ENCODE measurements at places on chromosomes 4 and X.

DNA sequence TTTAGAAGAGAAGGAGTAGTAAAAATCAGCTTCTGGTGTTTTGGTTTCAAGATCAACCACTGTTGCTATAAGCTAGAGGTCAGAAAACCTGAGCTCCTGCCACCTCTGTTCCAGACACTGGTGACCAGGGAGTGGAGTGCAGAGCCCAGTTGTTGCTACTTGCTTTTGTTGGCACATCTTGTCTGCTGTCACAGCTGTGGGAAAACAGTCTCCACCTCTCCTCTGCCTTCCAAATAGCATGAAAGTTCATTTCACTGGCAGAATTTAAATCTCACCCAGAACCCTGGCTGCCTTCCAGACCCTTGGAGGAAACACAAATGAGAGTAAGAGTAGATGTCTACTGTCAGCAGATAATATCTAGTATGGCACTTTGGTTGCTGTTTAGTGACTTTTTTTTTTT, 297.5 kb upstream of the KLF3 start:
- DNase-seq, result peak; percentile 30

DNA sequence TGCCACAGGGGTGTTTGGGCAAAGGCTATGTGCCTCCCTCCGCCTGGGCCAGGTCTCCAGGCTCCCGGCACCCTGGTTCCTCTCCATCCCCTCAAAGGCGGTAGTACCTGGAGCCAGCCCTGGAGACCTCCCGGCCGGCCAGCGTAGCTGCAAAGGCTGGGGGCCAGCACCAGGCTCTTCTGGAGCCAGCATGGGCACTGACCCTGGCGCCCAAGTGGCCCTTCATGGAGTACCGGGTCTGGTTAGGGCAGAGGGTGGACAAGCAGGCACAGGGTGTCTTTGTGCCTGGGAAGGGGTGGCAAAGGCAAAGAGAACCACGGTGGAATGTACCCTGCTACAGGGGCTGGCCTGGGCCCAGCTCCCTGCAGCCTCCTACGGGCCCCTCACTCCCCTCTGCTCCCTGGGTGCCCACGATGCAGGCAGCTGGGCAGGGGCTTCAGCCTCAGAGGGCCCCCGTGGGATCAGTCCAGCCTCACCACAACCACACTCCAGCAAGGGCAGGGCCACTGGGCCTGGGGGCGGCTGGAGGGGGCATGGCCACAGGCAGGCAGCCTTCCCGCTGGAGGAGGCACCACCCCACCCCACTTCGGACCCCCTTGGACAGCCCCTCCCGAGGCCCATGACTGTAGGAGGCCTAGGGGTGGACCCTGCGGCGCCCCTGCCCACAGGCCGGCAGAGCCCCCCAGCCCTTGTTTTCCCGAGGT, 112.9 kb upstream of the NKX1-1 start:
- DNase-seq, result no peak

DNA sequence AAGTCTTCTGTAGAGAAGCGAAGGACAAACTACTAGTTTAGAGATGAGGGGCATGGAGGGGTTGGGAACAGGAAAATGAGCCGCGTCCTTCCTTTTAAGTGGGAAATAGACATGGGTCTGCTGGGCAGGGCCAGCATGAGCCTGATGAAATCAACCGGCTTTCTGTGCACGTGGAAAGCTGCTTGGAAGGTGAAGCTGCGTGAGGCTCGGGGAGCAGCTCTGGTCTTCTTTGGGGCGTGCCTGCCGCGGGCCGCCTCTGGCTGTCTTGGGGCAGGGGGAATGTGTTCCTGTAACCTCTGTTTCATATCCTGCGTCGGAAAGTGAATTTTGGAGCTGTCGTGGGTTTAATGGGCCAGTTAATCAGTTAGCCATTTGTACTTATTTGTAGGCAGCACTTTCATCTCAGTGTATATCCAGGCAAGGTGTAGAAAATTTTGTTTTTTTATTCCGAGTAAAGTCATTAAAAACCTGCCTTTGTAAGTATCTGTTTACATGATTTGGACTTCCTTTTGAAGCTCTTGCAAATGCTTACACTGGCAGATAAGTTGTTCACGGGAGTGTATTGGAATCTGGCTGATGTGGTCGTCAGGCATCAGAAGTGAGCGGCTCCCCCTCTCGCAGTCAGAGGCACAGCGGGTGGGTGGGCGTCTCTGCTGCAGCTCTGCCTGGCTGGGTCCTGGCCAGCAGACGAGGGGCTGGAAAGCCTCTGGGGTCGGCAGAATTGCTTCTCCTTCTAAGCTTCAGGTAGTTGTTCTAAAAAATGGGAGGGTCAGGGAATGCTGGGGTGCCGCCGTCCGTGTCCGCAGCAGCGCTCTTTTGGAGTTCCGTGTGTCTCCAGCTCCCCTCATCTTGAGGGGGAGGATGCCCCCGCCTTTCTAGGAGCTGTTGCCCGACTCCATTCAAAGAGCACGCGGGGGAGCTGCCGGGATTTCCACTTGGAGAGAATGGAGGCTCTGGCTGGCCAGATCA, 70.5 kb upstream of the HGFAC start:
- DNase-seq, result no peak

DNA sequence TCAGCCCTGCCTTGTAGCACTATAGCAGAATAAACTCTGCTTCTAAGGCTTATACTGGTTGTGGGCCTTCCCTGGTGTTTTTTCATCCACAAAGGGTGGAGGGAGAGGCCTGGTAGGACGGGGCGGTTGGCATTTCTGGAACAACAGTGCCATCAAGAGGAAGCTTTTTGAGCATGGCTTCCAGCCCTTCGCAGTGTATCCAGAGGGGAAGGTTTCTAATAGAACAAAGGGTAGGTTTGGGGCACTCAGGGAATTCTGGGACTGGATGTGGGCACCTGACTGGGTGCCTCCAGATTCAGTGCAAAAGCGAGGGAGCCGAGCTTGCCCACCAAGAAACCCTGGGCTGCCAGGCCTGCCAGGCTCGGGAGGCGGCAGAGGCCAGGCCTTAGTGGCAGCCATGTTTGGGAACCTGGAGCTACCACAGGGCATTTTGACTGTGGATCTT, 229.6 kb upstream of the AGTR2 start:
- DNase-seq, result no peak

DNA sequence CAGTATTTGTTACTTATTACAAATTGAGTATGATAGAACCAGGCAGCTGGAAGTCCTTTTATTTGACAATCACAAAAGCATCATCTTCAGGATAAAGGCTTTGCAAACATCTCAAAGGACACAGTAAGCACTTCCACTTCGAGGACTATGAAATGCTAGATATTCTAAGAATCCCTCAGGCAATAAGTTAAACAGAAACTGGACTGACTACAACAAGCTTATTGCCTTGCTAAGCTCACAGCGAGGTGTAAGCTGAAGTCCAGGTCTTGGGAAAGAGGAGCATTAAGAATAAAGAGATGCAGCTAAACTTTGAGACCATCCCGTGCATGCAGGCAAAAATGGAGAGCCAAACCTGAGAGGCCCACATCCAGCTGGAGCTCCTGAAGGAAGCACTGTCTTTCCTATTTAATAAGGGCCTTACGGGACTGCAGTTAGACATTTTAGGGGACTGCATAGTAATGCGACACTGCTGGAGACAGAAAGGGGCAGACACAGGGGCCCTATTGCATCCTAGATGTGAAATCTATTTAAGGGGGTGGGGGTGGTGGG, 38.7 kb downstream of the DCHS2 start:
- no peak for DNase-seq

DNA sequence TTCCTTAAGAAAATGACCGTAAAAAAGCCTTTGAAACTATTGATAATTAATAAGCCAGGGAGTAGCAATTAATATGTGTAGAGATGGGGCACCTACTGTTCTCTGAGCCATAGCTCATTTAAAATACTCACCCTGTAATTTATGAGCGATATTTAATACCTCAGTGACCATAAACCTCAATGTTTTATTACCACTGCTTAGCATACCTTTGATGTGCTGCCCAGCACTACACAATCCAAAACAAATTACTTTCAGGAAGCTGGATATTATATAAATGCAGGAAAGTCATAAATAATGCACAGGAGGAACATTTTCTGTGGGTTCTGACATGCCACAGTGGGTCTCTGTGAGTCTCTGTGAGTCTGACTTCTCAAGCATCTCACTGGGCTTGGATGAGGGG, 166.1 kb upstream of the RPL34 start:
- DNase-seq, result no peak

DNA sequence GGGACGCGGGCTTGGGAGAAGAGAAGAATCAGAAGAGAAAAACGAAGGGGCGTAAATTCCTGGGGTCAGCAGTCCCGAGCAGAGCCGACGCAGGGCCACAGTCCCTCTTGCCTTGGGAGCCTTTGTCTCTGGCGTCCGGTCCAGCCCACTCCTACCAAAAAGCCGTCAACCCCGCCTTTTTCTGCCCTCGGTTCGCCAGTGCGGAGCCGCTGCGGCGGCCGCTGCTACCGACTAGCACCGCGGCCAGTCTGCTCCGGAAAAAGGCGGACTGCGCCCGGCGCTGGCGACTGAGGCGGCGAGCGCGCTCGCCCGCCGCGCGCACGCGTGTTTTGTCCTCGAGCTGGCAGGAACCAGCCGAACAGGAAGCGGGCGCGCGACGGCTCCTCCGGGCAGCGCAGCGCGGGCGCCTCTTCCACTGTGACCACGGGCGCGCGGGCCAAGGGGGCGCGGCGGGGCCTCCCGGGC, 502 bp downstream of the HNRNPDL start:
- DNase-seq, result no peak

- no peak for DNase-seq
These were observed 462.8 kb downstream of the PCDH18 start for GRCh38 chr4:137069473-137069872.

- DNase-seq, result no peak
These were observed 50.8 kb downstream of the PRPS1 start for GRCh38 chrX:107678957-107679740.

DNA sequence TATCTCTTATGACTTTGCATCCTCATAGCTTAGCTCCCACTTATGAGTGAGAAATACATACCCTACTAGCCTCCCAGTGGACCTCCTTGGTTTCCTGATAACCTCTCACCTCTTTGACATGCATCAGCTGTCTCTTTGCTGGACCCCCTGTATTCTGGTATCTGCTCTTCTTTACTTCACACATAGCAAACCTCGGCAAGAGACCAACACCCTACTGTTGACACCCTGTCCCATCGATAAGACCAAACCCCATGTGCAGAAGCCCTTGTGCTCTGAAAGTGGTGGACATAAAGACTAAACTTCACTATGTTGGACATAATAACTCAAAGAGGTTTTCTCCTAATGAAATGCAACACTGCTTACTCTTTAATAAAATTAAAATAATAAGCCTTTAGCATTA, 75.7 kb downstream of the RNF150 start:
- DNase-seq, result no peak

DNA sequence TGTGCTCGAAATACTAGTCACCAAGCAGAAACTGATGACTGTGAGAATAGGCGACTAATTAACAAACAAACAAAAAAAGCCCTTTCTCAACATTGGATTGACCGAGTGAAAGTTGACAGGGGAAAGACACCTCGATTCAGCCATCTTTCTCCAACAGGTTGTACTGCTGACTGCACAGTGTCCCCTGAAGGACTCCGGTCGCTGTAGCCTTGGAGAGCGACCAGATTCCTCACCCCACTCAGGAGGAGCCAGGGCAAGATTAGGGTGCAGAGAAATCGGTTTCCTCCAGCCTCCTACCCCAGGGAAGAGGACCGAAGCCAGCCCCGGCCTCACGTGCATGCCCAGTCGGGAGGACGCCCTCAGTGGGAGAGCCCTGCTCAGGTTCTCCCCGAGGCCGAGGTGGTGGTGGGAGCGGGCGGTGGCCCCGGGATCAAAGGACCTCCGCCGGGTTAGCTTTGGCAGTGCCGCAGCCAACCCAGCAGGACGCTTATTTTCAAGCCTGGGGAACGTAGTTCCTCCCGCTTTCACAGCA, 1.1 kb upstream of the RAP1GDS1 start:
- peak; percentile 2 for DNase-seq

DNA sequence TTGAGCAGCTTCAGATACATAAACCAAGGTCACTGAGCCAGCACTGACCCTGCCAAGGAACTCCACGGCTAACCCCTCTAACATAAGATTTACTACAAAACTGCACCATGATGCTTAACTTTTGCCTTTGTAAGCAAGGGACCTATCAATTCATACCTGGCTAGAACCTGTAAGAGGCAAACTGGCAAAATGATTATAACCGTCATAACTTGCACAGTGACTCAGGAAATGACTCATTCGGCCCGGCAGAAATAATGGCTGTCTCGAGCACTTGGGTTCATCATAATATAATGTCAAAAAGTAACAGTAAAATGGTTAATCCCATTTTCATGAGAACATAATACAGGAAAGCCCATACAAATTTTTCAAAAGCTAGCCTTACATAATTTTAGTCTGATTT, 17.2 kb downstream of the RASGEF1B start:
- no peak for DNase-seq

- DNase-seq, result no peak
These were observed 116.9 kb downstream of the VEGFC start for GRCh38 chr4:176675810-176676209.

GRCh38 chr4:33160126-33160525, 2440.0 kb downstream of the PCDH7 start:
- DNase-seq, result no peak

DNA sequence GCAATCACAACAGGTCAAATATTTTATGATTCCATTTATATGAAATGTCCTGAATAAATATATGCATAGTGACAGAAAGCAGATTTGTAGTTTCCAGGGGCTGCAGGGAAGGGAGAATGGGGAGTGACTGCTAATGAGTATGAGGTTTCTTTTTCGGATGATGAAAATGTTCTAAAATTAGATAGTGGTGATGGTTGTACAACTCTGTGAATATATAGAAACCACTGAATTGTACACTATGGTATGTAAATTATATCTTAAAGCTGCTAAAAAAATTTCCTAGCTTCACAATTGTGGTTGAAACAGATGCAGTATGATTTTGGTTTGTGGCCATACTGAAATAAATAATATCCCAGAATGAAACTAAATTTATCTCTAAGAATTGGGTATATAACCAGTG, 12.9 kb upstream of the IL2 start:
- DNase-seq, result no peak

GRCh38 chr4:108018040-108018883, 28.6 kb downstream of the HADH start:
- DNase-seq, result peak; percentile 24

- DNase-seq, result no peak
These were observed 23.8 kb downstream of the HTRA3 start for GRCh38 chr4:8293131-8293975.

GRCh38 chr4:89137231-89137630, 25.9 kb downstream of the TIGD2 start:
- DNase-seq, result no peak

DNA sequence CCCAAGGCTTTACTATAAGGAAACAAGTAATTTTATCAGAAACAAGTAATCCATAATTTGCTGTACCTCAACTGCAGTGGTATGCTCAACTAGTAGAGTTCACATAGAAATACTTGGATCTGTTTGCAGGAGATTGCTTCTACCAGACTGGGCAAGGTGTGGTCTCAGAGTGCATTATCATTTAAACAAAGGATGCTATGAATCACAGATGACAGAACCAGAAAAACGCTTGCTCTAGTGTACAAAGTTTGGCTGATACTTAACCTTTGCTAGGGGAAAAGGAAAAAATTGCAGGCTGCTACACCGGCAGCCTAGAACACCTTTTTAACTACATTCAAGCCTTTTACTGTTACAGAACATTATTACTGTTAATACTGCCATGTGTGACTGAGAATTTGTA, 97.1 kb downstream of the ENOX2 start:
- DNase-seq, result no peak
